ENCODE measurements at places on chromosomes 6 and 20. TPM values are rescaled to one million over a fixed set of nuclear protein-coding genes. Genes with fewer than 3 reads are reported as not detected.

- H3K36me3 ChIP-seq, result no peaks in the 10 kb centered on the region
- H3K4me1 ChIP-seq, result peaks cover 14% of the 10 kb centered on the region
- H3K4me3 ChIP-seq, result no peak overlapping the region
- no peak for DNase-seq
Measured at GRCh38 chr6:95581073-95581472, 3.7 kb downstream of the MANEA start.

- no peak for DNase-seq
- H3K36me3 ChIP-seq, result no peaks in the 10 kb centered on the region
- peaks cover 1% of the 10 kb centered on the region for H3K27me3 ChIP-seq
- H3K4me3 ChIP-seq, result no peak overlapping the region
- H3K4me1 ChIP-seq, result peaks cover 3% of the 10 kb centered on the region
- H3K27ac ChIP-seq, result no peak overlapping the region
Measured at GRCh38 chr6:153121311-153121710, 9.8 kb downstream of the RGS17 start.

AVP gene
- total RNA-seq, result not detected

SAMD5 gene
- 4.6 TPM for total RNA-seq

Data from endothelial cell of umbilical vein (primary cell).